SK-N-MC (cell line): ENCODE measurements at places on chromosomes 3 and 15.

DNA sequence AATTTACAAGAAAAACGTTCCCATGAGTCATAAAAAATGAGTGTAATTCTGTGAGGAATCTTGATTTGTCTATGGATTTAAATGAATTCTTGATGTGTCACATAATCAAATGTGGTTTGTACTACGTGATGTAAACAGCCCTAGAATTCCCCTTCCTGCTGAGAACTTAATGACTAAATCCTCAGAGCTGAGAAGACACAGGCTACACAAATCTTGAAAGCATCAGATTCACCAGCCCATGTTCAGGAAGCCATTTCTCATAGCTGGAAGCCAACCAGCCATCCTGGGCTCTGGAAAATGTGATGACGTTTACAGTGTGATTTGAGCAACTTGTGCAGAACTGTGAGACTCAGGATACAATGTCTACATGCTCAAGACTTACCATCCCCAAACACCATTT is 193.7 kb upstream of the MME start:
- DNase-seq: peak; percentile 86

DNA sequence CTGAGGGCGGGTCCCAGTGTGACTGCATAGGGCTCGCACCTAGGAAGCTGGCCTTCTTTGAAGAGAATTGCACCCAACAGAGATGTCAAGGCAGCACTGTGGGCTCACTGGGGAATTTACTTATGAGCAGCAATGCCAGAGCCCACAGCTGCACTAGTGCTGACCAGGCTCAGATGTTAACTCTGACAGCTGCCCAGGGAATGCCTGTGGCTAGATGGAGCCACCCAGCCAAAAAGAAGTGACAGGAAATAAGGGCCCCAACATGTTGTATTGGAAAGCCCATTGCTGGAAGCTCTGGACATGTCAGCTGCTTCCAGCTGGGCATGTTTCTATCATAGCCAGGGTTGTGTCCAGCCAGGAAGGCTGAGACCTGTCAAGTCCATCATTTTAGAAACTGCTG is 90.9 kb upstream of the ZNF280D start:
- DNase-seq: no peak

GRCh38 chr3:155504682-155505081 is 211.2 kb upstream of the STRIT1 start:
- no peak for DNase-seq

GRCh38 chr15:99467853-99468464 is 97.8 kb upstream of the MEF2A start:
- no peak for DNase-seq

- DNase-seq: no peak
These were observed 139.5 kb upstream of the SLC2A2 start for GRCh38 chr3:171165983-171166382.

DNA sequence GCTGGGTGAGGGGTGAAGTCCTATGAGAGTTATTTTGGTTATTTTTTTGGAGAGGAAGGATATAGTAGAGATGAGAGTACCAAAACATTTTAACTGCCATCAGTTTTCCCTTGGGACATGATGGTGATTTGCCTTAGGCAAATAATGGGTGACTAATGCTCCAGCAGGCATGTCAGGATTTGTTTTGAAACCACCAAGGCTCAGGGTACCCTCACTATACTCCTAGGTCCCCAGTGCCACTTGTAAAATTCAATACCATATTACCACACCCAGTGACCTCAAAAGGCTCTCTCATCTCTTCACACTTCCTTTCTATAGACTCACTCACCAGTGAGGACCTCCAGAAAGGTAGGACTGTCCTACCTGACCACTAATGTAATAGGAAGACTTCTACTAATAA is 83.6 kb downstream of the WDR72 start:
- no peak for DNase-seq

DNA sequence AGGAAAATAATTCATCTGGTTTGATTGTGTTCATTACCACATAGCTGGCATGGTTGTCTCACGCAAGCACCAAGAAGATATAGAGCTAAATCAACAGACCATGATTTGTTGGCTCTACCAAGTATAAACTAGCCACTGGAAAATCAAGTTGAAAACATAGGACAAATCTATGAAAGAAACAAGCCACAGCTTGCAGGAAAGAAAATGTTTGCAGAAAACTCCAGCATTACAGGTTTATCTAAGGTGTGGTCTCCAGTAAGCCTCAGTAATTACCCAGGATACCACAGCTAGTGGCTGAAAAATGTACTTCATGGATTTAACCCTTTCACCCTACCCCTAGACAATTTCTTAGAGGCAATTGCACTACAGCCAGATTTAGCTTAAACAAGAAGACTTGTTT is 340.6 kb downstream of the SOX2 start:
- no peak for DNase-seq

DNA sequence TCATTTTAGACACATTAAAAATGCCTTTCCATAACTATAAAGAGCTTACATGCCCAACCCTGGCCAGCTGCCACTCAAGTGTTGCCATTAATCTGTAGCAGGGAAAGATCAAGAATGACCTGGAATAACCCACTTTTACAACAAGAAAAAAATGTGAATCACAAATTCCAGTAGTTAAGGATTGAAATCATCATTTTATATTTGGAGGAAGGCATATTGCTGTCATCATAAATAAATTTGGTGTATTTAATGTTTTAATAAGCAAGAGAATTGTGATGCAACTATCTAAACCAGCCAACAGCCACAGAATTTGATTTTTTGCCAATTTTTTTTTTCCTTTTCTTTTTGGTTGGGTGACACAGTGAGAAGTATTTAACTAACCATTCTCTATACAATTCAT is 240.0 kb upstream of the SEMA6D start:
- peak; percentile 24 for DNase-seq

GRCh38 chr3:24522146-24522579 is 27.5 kb upstream of the THRB start:
- DNase-seq: no peak

DNA sequence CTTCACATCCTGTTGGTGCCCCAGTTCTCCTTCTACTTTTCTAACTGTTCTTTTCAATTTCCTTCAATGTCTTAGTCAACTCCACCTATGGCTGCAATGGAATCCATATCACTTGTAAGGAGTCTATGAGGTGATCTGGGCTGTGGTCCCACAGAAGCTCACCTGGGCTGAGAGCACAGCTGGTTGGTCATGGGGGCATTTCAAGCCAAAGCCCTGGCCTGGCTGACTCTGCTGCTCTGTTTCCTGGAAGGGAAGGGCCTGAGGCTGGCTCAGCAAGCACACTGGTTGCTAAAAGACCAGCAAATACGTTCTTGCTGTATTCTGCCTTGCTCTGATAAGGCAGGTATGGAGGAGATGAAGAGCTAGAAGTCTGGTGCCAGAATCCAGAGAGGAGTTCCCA is 29.0 kb downstream of the AMOTL2 start:
- no peak for DNase-seq

GRCh38 chr15:33234020-33234461 is 39.5 kb upstream of the FMN1 start:
- DNase-seq: no peak

DNA sequence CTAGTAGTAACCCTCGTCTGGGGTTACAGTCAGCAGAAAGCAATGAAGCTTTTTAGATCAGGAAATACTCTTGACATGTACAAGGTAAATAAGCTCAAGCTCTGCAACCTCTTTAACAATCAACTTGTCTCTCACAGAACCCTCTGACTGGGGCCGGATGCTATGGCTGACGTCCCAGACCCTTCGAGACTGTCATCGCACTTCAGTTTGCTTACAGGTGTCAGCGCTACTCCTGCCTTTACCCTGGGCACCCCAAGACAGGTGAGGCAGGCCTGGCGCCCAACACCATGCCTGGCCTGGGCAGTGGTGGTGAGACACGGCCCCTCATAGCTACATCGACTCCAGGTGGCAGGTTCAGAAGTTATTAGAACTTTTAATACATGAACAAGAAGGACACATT is 30.6 kb downstream of the LRRFIP2 start:
- DNase-seq: no peak

- DNase-seq: no peak
These were observed 13.4 kb upstream of the CTDSPL2 start for GRCh38 chr15:44414001-44414400.
